ENCODE measurements at places on chromosomes 12 and 14.
A peak's percentile ranks its signal among the peaks of the same experiment; 100 is the strongest.

DNA sequence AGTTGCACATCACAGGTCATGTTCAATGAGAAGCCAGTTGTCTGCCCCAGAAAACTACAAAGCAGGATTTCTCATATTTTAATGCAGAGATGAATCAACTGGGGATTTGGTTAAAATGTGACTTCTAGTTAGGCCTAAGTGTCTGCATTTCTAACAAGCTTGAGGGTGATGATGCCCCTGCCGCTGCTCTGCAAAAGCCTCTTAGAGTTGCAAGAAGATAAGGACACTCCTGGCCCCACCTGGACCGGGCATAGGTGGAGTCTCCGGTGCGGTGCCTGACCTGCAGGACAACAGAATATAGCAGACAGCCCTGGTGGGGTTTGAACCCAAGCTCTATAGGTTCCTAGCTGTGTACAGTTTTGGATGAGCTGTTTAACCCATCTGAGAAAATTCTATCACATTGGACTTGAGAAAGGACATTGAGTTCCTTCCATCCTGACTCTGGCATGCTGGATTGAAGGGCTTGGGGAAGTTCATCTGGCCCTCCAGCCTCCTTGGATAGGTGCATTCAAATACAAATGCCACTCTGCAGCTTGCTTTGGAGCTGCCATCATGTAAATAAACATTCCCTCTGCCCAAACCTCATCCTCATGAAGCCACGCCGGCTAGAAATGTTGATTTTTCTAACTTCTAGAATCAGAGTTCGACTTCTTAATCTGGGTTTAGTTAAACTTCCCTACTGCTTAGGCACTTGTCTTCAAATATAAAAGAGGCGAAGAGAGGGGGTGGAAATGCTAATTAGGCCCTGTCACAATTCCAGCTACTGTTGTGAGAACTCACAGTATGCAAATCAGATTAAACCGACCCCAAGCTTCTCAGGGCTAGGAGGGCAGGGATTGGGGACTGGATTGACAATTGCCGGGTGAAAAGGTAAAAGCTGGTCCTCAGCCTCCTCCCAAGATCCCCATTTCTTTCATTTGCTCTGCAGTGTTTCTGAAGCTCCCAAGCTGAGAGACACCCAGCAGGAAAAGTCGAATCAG, 1225.6 kb downstream of the VRK1 start:
- no peak for DNase-seq

DNA sequence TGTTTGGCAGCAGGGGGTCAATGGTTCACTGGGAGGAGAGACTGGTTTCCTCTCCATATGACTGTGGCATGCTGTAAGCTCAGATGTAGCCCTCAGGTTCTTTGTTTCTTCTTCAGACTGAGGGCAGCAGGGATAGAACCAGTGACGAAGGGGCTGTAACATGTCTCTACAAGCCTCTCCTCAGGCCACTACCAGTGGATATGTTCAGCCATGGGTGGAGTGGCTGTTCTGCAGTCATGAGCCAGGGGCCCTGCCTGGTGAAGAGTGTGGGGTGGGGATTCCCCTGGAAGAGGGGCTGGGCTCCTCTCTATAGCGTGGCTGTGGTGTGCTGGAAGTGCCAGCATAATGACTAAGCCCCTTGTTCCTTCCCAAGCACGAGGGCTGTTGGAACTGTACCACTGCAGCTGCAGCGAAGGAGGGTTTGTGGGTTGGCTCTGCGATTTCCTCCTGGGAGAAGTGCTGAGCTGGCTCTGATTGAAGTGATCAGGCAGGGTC, 55.8 kb downstream of the CMAS start:
- peak; percentile 83 for DNase-seq

- DNase-seq = no peak
Observed at GRCh38 chr12:27771481-27772327, 8.3 kb upstream of the KLHL42 start.

GRCh38 chr12:114767906-114768722, 84.1 kb upstream of the TBX3 start:
- no peak for DNase-seq

- DNase-seq = no peak
Observed at GRCh38 chr12:132030367-132031038, 80.8 kb downstream of the EP400 start.

DNA sequence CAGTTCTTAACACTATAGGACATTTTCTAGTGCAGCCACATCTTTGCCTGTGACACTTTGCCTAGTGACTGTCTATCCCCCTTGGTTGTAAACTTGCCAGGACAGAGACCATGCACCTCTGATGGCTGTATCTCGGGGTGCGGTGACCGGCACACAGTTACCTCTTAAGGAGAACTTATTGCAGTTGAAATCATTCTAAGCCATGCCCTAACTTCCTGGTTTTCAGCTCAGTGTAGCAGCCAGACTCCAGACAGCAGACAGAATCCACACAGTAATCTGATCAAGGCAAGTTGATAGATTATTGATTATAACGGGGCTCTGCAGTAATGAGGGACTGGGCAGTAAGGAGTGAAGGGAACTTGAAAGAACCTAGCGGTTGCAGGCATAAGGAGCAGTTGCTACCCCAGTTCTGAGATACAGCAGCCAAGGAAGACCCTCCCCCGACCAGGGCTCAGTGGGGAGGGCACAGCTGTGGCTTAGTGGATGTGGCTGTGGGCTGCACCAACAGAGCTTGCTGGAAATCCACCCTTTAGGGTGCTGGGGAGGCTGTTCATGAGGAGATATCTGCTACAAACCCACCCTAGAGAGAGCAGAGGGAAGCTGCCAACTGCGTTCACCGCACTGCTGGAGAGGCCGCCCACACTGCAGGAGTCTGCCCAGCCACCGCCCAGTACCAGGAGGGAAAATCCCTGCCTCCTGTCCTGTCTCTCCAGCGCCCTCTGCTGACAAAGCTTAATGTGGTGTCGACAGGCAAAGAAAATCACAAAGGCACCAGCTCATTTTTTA, 58.2 kb upstream of the BEGAIN start:
- DNase-seq = peak; percentile 92

DNA sequence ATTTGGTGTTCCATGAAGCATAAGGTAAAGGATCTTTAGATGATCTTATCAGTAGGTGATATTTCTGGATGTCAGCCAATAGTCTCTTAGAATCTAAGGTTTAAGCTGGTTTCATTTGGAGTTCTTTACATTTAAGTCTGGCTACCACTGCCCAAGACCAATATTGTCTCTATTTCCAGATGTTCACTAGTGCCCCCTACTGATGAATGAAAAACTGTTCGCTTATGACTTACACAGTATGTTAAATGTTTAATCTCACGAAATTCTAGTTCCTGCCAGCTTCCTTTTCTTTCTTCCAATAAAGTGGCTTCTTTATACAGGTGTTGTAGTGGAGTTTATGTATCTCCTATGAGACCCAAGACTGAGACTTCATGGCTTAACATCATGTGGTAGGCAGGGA, 31.8 kb upstream of the MIS18BP1 start:
- no peak for DNase-seq

DNA sequence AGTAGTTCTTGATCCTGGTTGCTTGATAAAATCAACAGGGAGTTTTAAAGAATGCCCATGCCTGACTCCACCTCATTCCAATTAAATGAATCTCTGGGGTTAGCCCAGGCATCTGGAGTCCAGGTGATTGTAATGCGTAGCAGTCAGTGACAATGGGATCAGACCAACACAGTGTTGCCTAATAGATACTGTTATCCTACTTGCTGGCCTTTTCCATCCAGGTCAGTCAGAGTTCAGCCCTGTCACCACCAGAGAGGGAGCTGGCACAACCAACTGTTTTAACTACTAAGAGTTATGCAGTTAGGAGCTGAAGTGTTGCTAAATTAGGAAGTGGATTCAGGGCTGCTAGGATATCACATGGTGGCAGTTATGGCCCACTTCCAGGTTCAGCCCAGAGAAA, 107.1 kb downstream of the GPR135 start:
- peak; percentile 87 for DNase-seq

GRCh38 chr14:58104808-58105207, 47.2 kb downstream of the ARMH4 start:
- DNase-seq = peak; percentile 40

DNA sequence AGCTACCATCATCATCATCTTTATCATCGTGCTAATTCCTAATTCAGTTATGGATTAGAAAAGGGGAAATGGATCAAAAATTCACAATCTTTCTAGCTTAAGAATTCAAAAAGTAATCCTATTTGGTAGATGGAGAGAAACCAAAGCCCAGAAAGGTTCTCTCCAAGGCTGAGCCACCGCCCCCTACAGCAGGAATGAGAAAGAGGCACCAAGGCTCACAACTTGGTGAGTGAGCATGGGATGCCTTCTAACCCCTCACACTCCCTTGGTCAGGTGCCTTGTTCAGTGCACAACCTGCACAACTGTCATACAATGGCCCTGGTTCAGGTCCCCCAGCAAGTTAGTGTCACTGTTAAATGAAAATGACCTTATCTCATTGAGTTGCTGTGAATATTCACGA, 171.5 kb downstream of the ANO2 start:
- DNase-seq = no peak

- peak; percentile 76 for DNase-seq
Observed at GRCh38 chr12:96399120-96399918, 920 bp downstream of the CDK17 start.

DNA sequence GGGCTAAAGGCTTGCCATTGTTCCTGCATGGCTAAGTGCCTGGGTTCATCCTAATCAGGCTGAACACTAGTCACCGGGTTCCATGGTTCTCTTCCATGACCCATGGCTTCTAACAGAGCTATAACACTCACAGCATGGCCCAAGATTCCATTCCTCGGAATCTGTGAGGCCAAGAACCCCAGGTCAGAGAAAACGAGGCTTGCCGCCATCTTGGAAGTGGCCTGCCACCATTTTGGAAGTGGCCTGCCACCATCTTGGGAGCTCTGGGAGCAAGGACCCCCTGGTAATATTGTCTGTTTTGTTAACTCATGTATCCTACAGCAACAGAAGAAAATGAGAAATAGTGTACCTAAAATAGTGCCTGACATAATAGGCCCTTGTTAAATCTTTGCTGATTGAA, 92.7 kb downstream of the ADAMTS20 start:
- no peak for DNase-seq

DNA sequence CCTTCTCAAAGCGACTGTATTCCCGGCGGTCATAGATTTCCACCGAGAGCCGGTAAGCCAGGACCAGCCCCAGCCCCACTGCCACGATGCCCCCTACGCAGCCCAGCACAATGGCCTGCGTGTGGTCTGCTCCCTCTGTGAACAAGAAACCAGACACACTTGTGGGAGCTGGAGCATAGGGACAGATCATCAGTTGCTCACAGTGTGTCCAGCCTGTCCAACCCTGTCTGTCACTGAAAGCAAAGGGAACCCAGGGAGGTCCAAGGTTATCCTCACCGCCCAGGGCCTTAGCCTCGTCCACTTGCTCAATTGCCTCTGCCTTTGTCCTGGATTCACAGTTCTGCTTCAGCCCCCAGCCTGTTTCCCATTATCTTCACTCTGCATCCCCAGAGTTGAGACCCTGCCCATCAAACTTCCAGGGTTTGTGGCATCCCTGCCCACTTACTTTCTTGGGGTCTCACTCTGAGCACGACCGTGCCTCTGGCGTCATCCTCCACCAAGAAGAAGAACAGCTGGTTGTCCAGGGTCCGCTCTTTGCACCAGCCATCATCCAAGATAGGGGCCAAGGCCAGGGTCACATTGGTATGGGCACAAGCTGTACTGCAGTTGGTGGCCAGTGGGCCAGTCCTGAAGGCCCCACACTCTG, 11.3 kb upstream of the CSAD start:
- DNase-seq = no peak

GRCh38 chr12:59977779-59978178, 381.9 kb downstream of the SLC16A7 start:
- no peak for DNase-seq

DNA sequence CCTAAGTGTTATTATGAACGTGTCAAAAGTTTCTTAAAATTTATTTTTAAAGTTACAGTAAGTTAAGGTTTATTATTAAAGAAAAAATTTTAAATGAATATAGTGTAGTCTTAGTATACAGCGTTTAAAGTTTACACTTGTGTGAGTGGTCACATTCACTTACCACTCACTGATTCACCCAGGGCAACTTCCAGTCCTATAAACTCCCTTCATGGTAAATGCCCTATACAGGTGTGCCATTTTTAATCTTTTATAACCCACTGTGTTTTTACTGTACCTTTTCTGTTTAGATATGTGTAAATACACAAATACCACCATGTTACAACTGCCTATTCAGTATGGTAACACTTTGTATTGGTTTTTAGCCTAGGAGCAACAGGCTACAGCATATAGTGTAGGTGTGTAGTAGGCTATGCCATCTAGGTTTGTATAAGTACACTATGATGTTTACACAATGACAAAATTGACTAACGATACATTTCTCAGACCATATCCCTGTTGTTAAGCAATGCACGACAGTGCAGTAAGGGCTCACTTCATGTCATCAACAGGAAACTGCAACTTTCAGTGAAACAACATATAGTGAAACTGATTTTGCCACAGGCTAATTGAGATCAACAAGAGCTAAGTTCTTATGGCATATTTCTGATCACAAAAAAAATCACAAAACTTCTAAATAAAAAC, 112.0 kb upstream of the TMCC3 start:
- no peak for DNase-seq

GRCh38 chr12:27592548-27592947, 68.5 kb downstream of the PPFIBP1 start:
- DNase-seq = peak; percentile 26

DNA sequence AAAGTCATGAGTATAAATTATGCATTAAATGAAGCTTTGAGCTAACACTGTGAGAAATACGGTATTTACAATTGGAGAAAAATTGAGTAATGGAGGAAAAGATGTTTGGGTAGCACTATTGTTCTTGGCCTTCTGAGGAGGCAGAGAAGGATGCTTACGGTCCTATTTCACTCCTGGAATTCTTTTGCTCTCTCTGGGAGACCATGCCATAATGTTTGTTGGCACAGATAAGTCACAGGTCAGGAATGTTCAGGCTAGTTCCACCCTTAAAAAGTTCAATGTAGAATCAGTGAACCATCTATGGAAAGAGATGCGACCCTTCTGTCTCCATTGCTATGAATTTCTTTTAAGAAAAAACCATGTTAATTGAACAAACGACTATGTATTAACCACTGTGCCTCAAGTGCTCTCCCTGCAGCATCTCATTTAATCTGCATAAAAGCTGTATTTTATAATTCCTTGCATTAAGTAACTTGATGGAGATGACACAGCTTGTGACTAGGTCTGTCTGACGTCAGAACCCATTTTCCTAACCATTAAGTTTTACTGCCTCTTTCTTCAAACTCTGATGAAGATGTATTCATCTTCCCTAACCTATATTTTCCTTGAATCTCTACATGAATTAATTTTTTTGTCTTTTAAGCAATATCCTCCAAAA, 9.5 kb downstream of the BATF start:
- no peak for DNase-seq

GRCh38 chr14:22854963-22855724, 16.4 kb upstream of the LRP10 start:
- DNase-seq = no peak

GRCh38 chr14:21415329-21415728, 31.5 kb upstream of the SUPT16H start:
- DNase-seq = no peak

- DNase-seq = no peak
Observed at GRCh38 chr12:5784462-5785130, 160.5 kb downstream of the ANO2 start.
